ENCODE measurements at places on chromosomes 6 and 20.
A peak's percentile ranks its signal among the peaks of the same experiment; 100 is the strongest.

GRCh38 chr6:30399390-30400058 is 54.6 kb downstream of the RPP21 start:
- DNase-seq: no peak

DNA sequence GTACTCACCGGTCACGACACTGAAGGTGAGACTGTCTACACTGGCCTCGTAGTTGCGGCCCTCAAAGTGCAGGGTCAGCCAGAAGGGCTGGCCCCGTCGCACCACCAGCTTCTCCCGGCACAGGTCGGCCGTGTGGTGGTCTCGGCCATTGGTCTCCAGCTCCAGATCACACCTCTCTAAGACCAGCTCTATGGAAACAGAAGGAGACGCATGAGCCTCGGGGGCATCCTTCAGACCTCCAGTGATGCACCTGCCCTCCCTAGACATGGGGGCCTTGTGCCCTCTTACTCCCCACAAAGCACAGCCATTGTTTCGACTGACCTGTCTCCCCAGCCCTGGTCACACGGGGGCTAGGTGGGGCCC is 3.7 kb downstream of the TGM2 start:
- DNase-seq: no peak

DNA sequence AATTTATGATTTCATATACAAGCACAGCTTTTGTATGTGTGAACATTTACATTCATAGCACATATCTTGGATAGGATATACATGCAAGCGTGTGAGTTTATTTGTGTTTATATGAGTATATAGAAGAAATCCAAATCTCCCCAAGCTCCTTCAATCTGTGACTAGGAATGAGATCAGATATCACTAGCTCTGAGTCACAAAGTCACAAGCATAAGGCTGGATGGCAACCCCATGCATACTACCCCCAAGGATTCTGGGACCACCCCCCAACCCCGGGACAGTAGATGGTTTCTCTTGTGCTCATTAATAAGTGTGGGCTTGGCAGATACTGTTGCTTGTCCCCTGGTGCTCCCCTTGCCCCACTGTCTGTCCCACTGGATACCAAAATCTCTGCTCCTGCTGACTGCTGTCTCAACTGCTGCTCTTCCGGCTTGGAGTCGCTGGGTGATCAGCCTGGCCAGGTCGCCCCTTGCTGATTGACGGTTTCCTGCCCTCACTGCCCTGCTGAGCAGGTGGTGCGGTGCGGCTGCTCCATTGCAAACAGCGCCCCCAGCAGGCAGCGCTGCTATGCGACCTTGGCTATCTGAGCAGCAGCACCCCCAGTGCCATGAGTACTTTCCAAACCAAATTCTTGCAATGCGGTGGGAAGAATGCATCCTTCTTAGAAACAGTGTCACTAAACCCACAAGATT is 279.4 kb downstream of the CD83 start:
- DNase-seq: no peak

- DNase-seq: no peak
These were observed 6.6 kb downstream of the APOBEC2 start for GRCh38 chr6:41059556-41059955.

DNA sequence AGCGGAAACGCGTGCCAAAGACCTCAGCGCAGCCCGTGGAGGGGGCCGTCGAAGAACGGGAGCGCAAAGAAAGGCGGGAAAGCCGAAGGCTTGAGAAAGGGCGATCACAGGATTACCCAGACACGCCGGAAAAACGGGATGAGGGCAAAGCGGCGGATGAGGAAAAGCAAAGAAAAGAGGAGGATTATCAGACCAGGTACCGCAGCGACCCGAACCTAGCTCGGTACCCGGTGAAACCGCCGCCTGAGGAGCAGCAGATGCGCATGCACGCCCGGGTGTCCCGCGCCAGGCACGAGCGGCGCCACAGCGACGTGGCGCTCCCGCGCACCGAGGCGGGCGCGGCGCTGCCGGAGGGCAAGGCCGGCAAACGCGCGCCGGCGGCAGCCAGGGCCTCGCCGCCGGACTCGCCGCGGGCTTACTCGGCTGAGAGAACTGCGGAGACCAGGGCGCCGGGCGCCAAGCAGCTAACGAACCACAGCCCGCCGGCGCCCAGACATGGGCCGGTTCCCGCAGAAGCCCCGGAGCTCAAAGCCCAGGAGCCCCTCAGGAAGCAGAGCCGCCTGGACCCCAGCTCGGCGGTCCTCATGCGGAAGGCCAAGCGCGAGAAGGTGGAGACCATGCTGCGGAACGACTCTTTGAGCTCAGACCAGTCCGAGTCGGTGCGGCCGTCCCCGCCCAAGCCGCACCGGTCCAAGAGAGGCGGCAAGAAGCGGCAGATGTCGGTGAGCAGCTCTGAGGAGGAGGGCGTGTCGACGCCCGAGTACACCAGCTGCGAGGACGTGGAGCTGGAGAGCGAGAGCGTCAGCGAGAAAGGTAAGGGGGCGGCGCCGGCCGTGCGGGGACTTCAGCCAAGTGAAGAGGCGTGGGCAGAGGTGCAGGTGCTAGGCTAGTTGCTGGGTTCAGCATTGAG is 296.2 kb downstream of the RIMS1 start:
- DNase-seq: no peak

DNA sequence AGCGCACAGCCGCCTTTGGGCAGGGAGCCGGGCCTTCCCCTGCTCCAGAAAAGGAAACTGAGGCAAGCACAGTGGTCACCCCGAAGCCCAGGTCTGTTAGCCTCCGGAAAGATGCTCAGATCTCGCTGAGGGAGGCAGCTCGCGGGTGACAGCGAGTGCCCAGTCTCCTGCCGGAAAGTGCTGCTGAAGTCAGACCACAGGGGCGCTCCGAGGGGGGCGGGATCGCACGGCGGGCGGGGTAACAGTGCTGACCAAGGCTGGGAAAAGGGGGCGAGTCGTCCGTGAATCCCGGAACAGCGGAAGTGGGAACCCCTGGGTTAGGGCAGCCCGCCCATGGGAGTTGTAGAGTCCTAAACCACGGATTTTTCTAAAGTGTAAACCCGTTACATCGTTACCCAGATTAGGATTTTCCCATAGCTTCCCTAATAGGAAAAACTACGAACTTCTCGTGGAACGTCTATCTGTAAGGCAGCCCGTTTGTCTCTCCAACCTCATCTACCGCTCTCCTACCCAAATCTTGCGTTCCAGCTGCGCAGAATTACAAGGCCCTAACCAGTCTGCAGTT is 504 bp downstream of the VPS16 start:
- peak; percentile 83 for DNase-seq

- DNase-seq: peak; percentile 66
These were observed 4.8 kb upstream of the TRIM40 start for GRCh38 chr6:30130887-30131862.

DNA sequence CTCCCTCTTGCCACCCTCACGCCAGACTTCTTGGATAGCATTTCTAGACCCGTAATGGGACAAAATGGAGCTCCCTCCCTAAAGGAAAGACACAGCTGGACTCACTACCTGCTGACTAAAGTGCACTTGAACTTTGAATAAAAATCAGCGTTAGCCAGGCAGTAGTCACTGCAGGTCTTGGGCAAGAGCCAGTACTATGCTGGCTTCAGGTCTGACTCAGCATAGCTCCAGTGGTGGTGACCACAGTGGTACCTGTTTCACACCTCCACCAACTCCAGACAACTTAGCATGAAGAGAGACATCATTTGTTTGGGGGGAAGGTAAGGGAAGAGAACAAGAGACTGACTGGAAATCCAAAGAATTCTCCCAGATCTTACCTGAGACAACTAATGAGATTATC is 906.8 kb downstream of the GRIK2 start:
- DNase-seq: no peak

Measured in heart left ventricle (tissue), 16 donors.